ENCODE measurements at places on chromosomes 16 and 17.

GRCh38 chr17:42814633-42815399 is 9.3 kb downstream of the BECN1 start:
- DNase-seq: no peak

DNA sequence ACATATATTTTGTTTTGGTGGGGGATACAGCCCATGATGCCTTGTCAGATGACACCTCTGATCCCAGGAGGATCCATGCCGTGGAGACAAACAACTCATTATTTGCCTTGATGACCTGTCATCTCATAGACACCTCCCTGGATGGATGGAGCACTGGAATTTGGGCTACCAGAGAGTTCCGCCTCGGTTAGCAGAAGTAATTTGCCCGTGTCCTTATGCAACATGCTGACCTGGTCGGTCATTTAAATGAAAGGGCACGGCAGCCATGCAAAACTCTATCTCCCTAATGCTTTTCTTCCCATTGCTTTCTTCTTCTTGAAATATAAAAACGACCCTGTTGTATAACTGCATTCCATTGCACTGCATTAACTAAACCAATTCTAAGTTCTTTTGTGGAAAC is 145.3 kb downstream of the GRIN2A start:
- DNase-seq: no peak

- no peak for DNase-seq
Measured at GRCh38 chr17:80765241-80765961, 220.8 kb downstream of the RPTOR start.

- peak; percentile 61 for DNase-seq
Measured at GRCh38 chr17:19876529-19877161, 8.9 kb upstream of the ULK2 start.

GRCh38 chr16:726438-727290 is at the start of the genes CCDC78 and HAGHL:
Gene CCDC78, minus strand, starts transcription at chr16:726443. Its CDS starts 76 bp downstream, at chr16:726367.
Gene HAGHL, plus strand, starts transcription at chr16:727106. Its CDS starts 404 bp downstream, at chr16:727510.
- DNase-seq: peak; percentile 64

DNA sequence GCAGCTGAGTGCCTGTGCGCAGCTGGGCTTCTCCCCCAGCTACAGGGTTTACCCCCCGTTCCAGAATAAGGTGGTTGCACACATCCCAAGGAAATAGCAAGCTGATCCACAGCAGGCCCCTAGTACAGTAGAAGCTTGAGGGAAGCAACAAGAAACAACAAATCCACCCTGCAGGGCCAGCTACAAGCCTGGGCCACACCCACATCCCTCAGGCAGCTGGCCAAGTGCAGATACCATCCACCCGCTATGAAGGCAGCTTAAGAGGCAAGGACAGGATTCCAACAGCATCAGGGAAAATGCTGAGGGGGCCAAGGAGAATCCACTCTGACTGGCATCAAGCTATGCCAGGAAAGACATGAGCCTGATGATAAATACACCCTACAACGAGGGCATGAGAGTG is 66.9 kb upstream of the RCVRN start:
- no peak for DNase-seq

Measured in CD8-positive, alpha-beta memory T cell (primary cell).